ENCODE measurements at places on chromosomes 7 and 10.

DNA sequence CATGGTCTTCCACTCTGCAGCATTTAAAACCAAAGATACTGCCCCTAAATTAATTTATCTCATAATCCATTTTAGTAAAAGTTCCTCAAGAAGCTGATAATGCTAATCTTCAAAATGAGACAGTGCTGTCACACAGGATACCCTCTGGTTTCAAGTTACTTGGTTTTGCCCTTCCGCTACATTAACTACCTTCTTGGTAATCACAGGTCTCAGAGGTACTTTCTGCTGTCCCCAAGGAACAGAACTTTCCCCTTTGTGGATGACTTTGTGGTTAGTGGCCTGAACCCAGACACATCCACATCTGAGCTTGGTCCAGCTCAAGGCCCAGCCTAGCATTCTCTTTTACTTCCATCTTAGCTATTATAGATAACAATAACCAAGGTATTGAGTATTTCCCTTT, 88.8 kb upstream of the TMEM26 start:
- DNase-seq: no peak

DNA sequence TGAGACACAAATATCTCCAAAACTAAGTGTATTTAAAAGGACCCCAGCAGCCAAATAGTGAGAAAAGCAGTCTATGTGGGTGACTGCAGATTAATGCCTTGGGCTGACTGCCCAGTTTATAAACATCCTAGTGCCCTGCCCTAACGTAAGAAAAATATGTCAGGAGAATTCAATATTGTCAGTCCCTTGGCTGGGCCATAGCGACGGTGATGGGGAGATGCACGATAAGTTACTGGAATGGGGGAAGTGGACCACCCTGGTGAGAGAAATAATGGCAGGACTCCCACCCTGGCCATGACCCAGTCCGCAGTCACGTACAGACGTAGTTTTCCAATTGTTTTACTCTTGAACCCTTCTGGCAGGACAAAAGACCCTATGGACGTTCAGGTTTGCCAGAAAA, 48.0 kb downstream of the JCAD start:
- no peak for DNase-seq

DNA sequence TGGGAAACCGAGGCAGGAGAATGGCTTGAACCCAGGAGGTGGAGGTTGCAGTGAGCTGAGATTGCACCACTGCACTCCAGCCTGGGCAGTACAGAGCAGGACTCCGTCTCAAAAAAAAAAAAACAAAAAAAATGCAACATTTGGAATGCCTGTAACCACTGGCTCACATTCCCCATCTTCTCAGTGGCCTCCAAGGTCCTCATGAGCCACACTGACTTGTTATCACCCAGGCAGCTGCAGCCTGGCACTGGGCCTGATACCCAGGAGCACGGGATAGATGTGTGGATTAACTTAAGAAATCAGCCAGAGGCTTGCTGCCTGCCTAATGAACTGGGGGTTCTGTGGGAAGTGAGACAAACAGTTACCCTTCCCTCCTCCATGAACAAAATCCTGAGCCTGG, 23.0 kb downstream of the JCAD start:
- DNase-seq: no peak

DNA sequence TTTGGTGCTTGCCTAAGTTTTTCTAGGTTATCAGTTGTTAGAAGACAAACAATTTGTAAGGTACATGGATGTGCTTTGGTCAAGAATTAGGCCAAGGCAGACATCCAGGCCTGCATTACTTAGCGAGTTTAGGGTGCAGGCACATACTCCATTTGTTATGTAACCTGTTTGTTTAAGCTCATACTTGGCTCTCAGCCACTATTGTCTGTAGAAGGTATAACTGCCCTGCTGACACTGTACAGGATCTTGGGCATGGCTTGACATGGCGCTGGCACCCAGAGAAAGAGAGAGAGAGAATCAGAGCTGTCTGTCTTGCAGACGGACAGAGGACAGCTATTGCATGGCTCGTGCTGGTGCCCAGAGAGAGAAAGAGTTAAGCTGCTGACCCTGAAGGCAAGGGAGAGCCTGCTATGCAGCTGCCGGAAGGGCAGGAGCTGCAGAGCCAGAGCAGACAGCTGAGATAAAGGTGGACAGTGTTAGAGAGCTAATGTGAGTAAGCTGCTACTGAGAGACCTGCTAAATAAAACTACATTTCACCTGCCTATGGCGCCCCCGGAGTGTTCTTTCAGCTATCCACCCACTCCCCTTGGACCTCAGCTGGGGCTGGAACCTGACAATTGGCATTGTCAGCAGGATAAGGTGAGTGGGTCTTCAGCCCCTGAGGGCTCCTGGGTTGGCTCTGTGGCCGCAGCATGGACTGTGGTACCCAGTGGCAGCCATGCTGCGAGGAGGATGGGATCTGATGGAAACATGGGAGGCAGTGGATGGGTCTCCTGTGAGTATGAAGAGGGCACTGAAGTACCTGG, 120.9 kb upstream of the TMEM106B start:
- no peak for DNase-seq

GRCh38 chr7:55052081-55052480, 33.3 kb downstream of the EGFR start:
- DNase-seq: peak; percentile 49

DNA sequence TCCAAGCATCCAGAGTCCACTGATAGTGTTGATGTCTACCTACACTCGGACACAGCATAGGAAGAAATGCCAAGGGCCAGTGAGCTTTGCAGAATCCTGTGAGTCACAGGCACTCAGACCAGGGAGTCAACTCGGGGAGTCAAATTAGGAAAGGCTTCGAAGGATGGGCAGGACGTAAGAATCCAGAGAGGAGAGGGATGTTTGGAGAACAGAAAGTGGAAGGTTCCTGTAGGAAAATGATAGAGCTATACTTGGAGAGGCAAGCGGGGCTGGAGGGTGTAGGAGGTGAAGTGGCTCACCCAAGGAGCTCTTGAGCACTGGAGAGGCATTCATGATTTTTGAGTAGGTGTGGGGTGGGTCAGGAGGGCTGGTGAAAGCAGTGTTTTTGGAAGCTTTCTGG, 3.0 kb downstream of the ZYX start:
- DNase-seq: no peak

DNA sequence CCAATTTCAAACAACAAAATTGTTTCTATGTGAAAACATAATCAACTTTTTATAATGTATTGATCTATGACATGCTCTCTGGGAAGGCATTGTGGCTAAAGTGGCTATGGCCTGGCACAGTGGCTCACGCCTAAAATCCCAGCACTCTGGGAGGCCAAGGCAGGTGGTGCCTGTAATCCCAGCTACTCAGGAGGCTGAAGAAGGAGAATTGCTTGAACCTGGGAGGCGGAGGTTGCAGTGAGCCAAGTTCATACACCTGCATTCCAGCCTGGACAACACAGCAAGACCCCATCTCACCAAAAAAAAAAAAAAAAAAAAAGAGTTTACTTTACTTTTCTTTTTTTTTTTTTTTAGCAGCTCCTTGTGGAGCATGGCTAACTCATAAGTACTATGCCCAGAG, 38.9 kb upstream of the CPN1 start:
- no peak for DNase-seq

GRCh38 chr7:129739427-129739826, 127.9 kb downstream of the NRF1 start:
- no peak for DNase-seq

- DNase-seq: no peak
Observed at GRCh38 chr10:100827819-100828737, 82.7 kb downstream of the PAX2 start.

- DNase-seq: no peak
Observed at GRCh38 chr10:79159785-79160184, 91.0 kb downstream of the ZMIZ1 start.

DNA sequence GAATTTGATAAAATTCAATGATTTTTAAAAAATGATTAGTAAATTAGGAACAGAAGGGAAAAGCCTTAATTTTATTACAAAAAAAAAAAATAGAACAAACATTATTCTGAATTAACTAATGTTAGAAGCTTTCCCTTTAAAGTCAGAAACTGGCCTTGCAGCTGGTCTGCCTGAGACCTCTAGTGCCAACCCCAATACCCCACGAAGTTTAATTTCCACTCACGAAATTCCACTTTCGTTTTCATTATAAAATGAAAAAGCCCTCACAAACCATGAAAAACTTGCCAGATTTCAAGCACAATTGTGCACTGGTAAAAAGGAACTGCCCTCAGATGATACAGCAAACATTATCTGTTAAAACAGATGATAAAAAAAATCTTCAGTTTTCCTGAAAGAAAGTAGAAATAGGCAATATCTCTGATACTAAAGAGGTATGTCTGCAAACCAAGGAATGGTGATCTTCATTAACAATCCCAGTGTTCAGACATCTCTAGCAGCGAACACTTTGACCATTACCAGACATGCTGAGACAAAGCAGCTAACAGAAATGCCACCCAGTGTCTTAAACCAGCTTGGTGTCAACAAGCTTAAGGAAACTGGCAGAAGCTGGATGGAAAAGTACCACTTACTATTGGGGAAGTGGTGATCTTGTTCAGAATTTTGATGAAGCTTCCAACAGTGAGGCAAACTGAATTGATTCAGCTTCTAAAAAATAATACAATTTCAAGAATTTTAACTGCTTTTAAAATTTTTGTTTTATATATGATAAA, 80.2 kb downstream of the PALS2 start:
- no peak for DNase-seq

DNA sequence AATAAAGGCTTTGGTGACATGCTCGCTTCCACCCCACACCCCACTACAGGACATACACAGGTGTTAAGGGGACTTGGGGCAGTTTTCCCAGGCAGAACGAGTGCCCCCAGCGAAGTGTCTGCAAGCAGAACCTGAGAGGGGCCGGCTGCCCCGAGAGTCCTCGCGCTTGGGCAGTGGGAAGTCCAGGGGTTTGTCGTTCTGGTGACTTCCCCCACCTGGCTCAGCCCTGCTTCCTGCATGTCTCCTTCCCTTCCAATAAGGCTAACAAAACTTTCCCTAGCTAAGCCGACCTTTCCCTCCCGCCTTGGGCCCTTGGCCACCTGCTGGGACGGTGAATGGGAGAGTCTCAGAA, 916 bp downstream of the VWA2 start:
- DNase-seq: no peak

- no peak for DNase-seq
Observed at GRCh38 chr10:69952069-69952800, 100.4 kb upstream of the MACROH2A2 start.

DNA sequence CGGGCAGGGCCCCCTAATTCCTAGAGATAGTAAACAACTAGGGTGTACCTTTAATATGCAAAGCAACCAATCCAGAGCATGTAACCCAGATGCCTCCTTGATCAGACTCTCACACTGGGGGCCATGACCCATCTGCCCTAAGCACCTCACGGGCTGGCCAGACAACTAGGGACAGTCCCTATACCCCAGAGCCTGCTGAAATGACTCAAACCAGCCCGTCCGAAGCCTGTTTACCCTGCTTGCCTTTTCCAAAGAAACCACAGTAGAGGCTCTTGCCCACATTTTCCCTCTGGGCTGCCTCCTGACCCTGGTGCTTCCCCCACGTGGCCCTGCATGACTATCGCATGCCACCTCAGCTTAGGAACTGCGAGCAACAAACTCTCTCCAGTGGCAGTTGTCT, 46.2 kb downstream of the RGS10 start:
- DNase-seq: no peak

- DNase-seq: no peak
Observed at GRCh38 chr10:50419756-50420155, 168.4 kb upstream of the ASAH2 start.

DNA sequence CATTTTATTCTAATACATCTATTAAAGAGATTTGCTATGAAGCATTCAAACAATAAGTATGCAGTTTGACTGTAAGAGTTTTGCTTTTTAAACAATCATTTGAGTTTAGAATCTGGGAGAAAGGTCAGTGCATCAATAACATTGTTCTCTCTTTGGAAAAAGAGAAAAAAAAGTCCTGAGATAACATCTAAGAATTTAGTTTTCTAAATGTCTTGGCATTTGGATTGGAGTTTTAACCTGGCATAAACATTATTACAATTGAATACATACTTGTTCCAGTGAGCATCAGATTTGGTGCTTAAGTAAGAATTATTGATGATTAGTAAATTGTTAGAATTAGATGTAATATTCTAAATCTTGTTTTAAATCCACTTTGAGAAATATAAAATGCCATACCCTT, 47.2 kb upstream of the AKR1E2 start:
- no peak for DNase-seq

DNA sequence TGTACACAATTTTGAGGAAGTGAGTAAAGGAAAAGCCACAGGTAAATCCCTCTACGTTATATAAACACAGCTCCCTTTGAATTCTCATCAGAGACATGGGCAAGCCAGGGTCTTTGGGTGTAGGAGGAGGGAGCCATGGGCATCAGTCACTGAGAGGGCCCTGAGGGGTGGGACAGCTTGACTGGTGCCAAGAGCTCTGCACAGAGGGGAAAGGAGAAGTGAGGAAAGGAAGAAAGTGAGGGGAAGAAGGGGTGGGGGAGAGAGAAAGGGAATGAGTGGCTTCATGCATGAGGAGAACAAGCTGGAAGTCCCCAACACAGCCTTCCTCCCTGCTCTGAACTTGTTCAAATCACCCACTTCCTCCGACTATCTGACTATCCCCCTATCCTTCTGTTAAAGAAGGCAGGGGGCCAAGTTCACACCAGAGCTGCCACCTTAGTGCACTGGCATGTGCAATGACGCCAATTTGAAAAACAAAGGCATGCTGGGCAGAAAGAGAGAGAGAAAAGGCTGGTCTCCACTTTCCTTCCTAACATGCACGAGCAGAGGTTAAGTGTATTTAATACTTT, 16.4 kb upstream of the RNF148 start:
- DNase-seq: no peak

DNA sequence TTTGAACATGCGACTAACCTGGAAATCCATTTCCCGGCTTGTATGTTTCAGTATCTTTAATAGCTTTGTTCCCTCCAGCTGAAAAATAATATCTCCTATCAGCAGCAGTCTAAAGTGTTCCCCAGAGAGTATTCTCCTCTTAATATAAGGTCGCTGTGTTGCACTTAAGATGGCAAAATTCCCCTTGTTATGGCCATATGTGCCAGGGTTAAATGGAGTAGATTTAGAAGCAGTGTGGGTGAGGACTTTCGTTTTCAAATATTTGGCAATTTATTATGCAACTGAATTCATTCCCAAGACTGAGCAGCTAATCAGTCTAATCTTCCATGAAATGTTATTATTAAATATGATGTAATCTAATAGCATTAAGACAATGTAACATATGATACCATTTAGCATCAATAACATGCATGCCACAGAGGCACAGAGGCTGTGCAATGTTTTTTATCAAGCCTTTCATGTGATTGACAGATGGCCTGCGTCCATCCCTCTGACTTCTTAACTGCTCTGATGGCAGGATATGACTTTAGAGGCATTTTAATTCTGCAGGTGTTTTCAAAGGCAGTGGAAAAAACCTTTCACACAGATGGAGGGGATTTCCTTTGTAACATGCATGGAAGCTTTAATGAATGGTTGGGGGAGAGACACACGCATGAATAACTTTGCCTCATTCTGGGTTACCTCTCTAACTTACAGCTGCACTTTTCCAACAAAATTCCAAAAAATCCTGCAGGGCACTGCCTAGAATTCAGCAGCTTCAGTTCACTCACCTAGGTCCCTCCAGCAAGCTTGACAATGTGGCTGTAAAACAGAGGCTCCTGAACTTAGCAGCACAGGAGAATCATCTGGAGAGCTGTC, 55.1 kb upstream of the ZPBP start:
- no peak for DNase-seq
